ENCODE measurements at places on chromosomes 16 and 17.

DNA sequence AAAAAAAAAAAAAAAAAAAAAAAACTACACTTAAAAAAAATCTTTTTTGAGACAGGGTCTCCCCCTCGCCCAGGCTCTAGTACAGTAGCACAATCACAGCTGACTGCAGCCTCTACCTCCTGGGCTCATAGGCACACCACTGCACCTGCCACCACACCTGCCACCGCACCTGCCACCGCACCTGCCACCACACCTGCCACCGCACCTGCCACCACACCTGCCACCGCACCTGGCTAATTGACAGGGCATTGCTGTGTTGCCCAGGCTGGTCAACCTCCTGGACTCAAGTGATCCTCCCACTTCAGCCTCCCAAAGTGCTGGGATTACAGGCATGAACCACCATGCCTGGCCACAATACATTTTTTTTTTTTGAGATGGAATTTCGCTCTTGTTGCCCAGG is 17.6 kb upstream of the WDR45B start:
- DNase-seq: no peak

DNA sequence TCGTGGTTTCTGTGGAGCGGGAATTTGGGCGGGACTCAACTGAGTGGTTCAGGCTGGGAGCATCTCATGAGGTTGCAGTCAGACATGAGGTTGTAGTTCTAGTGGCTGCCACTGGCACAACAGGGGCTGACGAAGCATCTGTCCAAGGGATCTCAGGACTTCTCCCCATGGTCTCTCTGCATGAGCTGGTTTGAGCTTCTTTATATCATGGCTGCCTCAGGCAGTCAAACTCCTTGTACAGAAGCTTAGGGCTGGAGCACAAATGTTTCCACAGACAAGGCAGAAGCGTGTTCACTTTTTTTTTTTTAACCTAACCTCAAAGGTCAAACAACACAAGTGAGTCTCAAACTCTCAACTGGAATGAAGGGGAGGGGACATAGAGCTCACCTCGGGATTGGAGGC is 243.3 kb downstream of the MSI2 start:
- DNase-seq: no peak

GRCh38 chr17:28763137-28763799 is 19.5 kb downstream of the TRAF4 start:
- no peak for DNase-seq

GRCh38 chr17:77782201-77782600 is 176.3 kb upstream of the TNRC6C start:
- DNase-seq: no peak

DNA sequence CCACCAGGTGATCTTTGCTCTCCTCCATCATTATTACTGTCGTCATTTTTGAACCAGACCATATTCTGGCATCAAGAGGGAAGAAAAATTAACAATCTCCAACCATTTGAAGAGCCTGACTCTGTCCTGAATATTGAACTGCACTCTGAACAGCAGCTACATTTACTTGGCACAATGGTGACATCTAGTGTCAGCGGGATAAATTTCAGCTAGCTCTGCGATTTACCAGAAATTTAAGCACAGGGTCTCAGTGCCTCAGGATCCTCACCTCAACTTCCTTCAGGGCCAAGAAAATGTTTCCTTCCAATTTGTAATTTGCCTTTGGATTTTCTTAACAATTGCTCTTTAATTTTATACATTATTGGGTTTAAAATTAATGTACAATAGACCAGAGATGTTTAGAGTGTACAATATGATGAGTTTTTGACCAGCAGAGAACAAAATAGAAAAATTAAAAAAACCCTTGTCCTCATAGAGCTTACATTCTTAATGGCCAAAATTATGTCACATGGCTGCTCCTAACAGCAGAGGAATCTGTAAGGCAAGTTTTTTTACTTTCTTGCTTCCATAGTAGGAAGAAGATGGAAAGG is 10.7 kb upstream of the ZNF19 start:
- DNase-seq: peak; percentile 10

DNA sequence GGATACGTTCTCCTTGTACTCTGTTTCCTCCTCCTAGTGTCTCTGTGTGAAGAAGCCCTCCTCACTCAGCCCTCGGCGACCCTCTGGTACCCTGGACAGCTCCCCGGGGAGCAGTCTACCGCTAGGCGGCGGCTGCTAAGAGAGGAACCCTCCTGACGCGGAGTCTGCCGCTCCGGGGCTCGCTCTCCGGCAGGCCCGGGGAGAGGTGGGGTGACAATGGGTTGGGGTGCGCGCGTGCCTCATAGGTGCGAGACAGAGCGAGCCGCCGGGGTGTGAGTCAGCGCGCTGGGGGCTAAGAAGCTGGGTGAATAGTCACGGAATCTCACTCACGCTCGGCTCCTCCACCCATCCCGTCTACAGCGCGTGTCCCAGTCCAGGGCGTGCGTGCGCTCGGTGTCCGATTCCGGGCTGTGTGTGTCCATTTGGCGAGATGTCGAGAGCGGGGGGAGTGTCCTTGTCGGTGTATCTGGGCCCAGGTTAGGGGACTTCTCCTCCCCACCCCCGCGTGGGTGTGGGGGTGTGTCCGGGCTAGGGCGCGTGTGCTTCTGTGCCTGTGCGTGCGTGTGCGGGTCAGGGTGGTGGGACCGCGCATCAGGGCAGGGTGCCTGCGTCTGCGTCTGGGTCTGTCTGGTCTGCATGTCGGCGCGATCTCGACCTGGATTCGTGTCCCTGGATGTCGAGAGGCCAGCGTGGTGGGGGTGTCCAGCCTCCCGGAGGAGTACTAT is 577 bp upstream of the HS3ST2 start:
- no peak for DNase-seq

DNA sequence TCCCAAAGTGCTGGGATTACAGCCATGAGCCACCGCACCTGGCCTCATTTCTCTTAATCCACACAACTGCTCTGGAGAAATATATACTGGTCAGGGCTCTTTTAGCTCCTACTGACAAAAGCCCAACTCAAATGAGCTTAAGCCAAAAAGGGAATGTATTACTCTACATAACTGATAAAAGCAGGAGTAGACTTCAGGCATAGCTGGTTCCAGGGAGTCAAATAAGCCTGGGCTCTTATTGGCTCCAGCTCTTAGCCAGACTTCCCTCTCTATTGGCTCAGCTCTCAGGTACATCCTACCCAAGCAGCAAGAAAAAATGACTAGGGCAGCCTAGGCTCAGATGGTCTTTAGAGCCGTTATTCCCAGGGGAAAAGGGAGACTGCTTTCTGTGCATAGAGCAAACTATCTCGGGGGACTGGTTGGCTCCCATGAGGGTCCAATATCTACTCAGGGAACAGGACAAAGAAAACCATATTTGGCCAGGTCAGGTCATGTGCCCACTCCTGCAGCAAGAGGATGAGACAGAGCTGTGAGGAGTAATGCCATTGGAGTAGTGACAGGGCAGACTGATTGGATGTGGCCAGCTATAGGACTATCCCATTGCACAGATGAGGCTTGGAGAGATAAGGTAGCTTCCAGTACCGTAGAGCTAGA is 21.2 kb downstream of the TBX2 start:
- DNase-seq: no peak

- DNase-seq: no peak
These were observed 512.4 kb upstream of the CDH11 start for GRCh38 chr16:65634291-65634690.

DNA sequence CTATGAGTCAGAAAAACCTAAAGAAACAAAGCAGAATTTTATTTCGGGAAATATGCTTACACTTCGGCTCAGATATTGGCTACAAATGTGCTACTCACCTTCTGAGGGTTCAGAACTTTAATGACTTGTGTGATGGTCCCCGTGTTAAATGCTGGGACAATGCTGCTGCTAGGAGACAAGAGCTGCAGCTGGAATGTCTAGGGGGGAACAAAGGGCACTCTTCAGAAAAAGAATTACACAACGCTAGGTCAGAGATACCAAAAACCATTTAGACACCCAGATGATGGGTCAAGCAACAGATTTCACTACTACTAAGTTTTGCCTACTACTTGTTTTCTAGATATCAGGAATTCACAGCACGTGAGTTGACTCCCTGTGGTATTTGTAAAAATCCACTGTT is 10.0 kb upstream of the PHLPP2 start:
- DNase-seq: no peak

DNA sequence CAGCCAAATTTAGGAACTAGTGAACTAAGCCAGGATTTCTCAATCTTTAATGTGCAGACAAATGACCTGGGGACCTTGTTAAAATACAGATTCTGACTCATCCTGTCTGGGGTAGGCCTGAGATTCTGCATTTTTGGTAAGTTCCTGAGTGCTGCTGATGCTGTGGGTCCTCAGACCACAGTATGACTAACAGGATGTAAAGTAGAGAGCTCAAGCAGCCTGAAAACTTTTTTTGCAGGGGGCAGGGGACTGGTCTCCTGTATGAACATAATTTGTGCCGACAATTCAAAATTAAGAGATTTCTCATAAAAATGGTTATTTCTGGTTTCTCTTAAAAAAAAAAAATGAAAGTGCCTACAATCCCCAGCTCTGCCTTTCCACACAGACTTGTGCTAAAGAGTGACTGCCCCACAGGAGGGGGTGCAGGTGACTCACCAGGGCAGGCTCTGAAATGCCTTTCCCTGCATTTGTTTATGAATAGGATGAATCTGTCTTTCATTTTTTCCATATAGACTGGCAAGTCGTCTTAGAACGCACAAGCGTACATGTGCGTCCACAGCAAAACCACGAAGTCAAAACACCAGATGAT is 271.5 kb downstream of the PHKB start:
- no peak for DNase-seq

GRCh38 chr17:76268015-76268749 is 3.0 kb downstream of the UBALD2 start:
- DNase-seq: no peak

GRCh38 chr17:75394332-75394918 is 11.1 kb downstream of the GRB2 start:
- DNase-seq: no peak

GRCh38 chr16:2457946-2458345 is 2.0 kb upstream of the TEDC2 start:
- DNase-seq: no peak

- DNase-seq: no peak
These were observed 10.8 kb downstream of the SSH2 start for GRCh38 chr17:29918922-29919856.

DNA sequence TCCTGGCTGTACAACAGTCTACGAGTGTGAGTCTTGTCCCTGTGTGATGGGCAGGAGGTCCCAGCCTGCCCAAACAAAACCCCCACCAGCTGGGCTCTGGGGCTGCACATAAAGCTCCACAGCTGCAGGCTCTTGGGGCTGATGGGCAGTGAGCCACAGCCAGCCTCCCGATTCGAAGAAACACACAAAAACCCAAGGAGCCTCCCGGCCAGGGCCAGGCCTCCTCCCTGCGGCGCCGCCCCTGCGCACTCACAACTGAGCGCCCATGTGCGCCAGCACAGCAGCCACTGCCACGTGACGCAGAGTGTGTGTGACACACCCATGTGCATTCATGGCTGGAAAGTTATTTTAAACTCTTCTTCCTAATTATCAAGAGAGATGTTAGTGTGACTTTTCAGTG is 30.6 kb upstream of the FAAP100 start:
- DNase-seq: no peak

GRCh38 chr16:2806286-2806685 is 8.0 kb downstream of the PRSS41 start:
- DNase-seq: no peak

- DNase-seq: no peak
These were observed 666.9 kb upstream of the SOX9 start for GRCh38 chr17:71453876-71454422.

GRCh38 chr17:50151937-50152547 is 1.6 kb upstream of the PPP1R9B start:
- no peak for DNase-seq

GRCh38 chr17:72152387-72152929 is 31.6 kb downstream of the SOX9 start:
- no peak for DNase-seq

DNA sequence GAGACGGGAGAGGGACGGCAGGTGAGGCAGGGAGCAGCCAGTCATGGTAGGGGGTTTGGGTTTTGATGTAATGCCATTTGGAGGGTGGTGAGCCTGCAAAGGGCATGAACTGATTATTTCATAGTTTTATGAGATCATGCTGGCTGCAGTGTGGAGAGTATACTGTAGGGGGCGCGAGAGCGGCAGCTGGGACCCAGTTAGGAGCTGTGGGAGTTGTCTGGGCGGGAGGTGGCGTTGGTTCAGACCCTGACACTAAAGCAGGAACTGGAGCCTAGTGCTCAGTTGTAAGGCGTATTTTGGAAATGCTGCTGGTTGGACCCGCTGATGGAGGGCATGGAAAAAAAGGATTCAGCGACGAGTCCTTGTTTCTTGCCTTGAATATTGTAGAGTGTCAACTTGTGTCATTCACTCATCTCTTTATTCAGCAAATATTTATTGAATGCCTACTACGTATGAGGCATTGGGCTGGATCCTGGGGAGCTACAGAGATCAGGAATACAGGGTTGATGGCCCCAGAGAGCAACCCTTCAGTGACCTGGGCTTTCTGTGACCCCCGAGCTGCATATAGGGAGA is 23.7 kb upstream of the KDM8 start:
- DNase-seq: peak; percentile 66

GRCh38 chr16:61957075-61957855 is 79.0 kb downstream of the CDH8 start:
- no peak for DNase-seq

- DNase-seq: no peak
These were observed at the start of gene DNAH2 for GRCh38 chr17:7716901-7717755. Gene DNAH2 (plus strand): TSS chr17:7717744. CDS start chr17:7719735, 1,991 bp downstream.

GRCh38 chr17:5557485-5557884 is 26.8 kb downstream of the NLRP1 start:
- no peak for DNase-seq

GRCh38 chr17:3755335-3756030 is 31.8 kb downstream of the HASPIN start:
- DNase-seq: no peak
